ENCODE measurements at places on chromosomes 1 and 21.

- no peak for DNase-seq
Observed at GRCh38 chr1:24193046-24193445, 6.0 kb upstream of the IFNLR1 start.

- no peak for DNase-seq
Observed at GRCh38 chr1:223109581-223110026, 33.4 kb downstream of the TLR5 start.

DNA sequence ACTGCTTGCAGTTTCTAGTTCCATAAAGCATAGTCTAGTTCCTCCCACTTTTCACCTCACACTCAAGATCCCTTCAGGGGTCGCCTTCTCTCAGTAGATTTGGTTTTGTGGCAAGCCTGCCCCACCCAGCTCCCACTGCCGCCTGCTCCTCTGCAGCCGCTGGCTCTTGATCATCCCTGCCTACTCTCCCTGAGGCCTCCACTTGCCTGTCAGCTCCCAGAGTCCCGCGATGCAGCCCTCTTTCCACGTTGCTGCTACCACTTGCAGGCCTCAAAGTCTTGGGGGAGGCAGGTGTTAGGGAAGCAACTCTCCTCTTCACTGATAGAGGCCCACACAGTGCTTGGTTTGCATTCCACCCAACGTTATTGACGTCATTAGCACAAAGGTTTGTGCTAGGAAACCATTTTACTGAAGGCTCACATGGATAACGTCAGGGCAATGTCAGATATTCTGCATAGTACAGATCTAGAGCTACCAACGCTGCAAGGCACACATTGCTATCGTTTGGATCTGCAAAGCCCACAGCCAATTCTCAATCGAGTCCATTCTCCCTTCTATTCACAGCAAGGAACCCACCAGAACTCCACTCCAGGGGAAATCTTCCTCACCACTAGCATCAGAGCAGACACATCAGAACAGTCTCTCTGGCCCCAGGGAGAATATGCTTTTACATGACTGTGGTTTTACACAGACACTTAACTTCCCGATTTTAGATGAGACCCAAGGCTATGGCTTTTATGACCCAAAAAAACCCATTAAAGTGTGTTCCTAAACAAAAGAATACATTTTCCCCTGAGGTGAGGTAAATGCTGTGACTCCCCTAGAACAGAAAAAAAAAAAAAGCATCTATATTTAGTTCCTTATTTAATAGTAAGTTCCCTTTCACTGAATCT, 519.5 kb upstream of the CAMK1G start:
- DNase-seq = no peak

GRCh38 chr1:86998727-86999126, 84.3 kb downstream of the HS2ST1 start:
- DNase-seq = no peak

GRCh38 chr1:89309828-89310227, 37.2 kb upstream of the GBP5 start:
- DNase-seq = no peak
